DMS53 (cell line): ENCODE measurements at places on chromosomes 2 and 18.

DNA sequence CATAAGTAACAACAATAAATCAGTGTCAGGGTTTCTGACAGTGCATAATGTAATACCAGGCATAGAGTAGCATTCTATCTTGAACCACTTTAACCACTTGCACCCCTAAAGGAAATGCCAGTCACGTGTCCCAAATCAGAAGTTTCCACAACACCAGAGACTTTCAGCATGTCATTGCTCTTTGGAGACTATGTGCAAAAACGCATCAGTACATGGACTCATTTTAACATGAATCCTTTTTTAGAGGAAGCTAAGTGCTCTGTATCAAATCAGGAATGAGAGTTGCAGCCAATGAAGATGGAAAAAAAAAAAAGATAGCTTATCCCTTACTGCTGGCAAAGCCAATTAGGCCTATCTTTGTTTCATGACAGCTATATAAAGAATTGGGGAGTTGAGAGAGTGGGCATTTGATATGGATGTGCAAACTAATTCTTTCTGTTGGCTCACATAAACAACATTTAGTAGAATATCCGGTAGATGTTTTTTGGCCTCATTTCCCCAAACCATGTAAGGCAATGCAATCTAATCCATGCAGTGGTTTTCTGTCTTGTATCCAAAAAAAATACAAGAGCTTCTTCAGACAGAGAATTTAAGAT, 353.1 kb downstream of the IRS1 start:
- no peak for DNase-seq

- peak; percentile 91 for DNase-seq
Measured at GRCh38 chr2:160632084-160632975, 138.7 kb upstream of the RBMS1 start.

DNA sequence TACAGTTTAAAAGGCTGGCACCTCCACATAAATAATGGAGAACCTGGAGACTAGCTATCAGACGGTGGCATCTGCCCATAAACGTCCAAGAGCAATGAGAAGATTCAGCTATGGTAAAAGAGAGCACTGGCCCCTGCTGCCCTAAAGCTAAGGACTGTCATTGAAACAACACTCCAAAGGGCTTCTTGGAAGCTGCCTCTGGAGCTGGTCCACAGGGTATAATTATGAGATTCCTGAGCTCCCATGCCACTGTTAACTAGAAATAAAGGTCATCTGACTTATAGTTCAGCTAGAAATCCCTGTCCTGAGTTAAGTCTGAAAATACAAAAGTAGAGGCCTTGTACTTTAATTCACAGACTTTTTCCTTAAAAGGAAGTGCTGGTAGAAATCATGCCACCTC, 39.9 kb upstream of the RBMS1 start:
- DNase-seq, result no peak

DNA sequence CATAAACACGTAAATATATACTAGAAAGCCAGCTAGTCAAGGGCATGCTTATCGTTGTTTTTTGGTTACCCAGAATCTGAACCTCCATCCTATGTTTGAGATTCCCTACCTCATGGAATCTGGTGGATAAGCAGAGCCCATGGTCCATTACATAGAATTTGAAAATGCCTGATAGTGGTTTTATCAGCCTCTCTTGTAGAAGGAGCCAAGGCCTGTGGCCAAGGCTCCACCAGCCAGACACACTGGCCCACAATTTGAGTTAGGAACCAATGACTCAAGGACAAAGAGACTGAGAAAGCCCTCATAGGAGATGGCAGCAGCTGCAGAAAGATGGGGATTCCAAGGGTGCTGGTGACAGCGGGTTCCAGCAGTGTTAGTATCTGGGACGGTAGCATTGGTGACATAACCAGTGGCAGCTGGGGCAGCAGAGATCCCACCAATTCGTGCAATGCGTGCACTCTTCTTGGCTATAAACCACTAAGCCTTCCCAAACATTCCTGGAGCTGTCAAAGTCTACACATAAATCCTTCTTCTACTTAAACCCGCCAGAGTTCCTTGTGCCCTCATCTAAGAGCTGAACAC, 51.2 kb upstream of the RMDN2 start:
- no peak for DNase-seq

DNA sequence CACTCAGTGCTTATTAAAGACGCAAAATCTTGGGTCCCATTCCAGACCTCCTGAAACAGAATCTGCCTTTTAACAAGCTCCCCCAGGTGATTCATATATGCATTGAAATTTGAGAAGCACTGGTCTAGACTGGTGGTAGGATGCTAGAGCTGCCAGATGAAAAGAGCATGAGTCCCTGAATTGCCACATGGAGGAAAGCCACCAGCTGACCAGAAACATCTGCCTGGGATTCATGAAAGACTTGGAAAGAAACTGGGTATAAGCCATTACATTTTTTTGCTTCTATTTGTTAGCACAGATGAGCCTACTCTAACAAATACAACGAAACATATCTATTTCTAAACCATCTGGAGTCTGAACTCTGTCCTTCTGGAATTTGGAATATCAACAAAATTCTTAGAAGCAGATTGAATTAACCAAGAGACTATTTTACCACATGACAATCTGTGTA, 228.9 kb downstream of the RBM43 start:
- DNase-seq, result peak; percentile 1

DNA sequence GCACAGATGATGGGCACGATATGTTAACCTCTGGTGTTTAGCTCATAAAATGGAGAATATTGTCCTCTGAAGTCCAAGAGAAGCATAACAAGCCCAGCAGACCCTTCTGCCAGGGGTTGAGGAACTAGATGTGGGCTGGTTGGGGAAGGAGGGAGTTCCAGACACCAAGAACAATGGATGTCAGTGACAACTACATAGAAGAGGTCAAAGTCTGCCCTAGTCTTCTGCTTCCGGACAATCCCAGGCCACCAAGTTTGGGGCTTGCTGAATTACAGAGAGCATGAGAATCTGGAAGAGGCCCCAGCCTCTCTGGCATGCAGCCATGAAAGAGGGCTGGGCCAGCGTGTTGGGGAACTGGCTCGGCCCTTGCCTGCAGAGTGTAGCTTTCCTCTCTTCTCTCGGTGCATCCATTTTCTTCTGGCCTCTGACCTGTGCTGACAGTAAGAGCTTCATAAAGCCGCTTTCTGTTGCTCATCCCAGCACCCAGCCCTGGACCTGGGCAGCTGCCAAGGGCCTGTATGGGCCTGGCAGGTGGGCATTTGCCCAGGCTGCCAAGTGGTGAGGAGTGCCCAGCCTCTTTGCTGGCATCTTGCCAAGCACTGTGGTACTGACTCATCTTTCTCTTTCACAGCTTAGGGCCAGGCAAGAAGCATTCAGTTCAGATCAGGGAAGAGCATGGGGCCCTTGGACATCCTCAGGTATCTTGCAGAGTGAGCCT, 14.6 kb upstream of the LAPTM4A start:
- DNase-seq, result peak; percentile 85

DNA sequence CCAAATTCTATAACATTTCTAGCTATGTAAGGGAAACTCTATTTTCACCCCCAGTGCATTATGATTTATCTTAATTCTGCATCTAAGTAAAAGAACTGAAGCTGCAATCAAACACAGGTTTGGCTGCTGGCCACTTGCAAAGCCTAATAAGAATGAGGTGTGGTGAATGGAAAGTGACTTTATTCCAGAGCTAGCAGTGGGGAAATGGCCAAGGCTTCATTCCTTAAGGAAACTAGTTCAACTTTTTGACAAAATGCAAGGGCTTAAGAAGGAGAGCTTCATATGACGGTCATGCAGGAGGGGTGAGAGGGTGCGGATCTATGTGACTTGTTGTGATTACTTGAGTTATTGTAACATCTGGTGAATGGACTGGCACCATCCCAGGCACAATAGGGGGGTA, 1802.0 kb downstream of the SUCLG1 start:
- DNase-seq, result no peak

DNA sequence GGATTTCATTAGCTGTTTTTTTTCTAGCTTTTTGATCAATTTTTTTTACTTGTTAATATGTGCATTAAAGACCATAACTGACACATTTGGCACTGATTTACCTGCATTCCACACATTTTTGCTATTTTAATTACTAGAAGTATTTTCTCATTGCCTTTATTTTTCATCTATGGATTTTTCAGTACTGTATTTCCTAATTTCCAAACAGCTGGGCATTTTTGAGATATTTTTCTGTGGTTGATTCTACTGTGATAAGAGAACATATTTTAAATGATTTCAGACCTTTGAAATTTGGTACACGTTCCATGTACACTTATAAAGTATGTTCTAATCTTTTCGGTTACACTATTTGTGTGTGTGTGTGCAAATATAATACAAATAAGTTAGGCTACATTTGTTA, 135.3 kb downstream of the PARD3B start:
- no peak for DNase-seq

DNA sequence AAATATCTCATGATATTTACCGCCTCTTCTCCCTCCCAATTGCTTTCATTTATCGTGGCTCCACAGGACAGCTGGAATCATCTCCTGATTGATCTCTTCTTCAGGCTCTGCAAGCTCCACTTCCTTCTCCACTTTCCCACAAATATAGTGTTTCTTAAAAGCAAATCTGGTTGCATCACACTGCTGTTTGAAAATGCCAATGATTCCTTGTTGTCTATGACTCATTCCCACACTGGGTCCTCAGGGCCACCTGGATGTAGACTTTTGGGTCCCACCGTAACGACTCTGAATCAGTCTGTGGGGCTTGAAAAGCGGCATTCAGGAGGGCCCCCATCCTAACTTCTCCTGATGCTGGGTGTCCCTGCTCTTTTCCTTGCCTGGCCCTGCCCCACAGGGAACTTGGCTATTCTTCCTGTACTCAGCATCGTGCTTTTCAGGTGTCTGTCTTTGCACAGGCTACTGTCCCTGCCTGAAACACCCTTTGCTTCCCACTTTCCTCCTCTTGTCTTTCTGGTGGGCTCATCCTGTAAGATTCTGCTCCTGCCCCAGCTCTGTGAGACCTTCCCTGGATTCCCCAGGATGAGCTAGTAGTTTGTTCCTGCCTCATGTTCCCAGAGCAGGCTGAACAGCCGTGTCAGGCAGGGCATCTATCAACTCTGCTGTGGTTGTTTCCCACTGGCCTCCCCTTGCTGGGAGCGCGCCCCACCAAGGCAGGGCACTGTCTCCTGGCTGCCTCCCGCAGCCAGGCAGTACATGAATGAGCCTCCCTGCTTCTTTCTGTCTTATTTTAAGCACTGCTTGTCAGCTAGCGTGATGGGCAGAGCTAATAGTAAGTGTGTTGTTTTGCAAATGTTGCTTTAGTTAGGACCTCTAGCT, 111.9 kb downstream of the KCTD1 start:
- peak; percentile 59 for DNase-seq

- DNase-seq, result no peak
Measured at GRCh38 chr2:23452853-23453420, 68.0 kb downstream of the KLHL29 start.

- no peak for DNase-seq
Measured at GRCh38 chr2:234512884-234513669, 16.2 kb upstream of the ARL4C start.

DNA sequence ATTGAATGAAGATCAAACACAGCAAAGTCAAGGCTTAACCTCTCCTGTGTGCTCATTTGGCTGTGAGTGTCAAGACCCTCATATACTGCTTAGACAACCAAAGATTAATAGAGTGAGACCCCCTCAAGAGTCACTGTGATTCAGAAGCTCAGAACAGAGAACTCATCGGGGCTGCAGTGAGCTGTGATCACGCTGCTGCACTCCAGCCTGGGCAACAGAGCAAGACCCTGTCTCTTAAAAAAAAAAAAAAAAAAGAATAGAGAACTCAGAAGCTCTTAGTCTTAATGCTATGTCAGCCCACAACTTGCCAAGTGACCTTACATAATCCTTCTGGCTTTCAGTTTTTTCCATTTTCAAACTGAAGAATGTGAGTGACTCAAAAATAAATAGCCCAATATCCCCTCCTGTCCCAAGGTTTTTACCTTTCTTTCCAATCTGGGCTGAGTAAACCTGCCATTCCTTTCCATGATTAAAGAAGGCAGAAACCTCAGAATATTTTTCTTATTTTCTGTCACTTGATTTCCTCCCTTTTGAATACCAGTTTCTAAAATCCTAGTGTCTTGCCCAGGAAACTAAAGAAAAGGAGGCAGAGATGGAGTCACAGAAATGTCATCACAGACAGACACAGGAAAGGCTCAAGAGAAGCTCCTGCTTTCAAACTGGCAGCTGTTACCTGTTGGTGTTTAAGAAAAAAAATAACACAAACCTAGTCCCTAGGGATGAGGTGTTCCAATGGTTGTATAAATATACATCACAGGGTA, 102.4 kb downstream of the CACNB4 start:
- DNase-seq, result peak; percentile 9

GRCh38 chr2:224194161-224194560, 155.1 kb upstream of the SERPINE2 start:
- DNase-seq, result no peak

DNA sequence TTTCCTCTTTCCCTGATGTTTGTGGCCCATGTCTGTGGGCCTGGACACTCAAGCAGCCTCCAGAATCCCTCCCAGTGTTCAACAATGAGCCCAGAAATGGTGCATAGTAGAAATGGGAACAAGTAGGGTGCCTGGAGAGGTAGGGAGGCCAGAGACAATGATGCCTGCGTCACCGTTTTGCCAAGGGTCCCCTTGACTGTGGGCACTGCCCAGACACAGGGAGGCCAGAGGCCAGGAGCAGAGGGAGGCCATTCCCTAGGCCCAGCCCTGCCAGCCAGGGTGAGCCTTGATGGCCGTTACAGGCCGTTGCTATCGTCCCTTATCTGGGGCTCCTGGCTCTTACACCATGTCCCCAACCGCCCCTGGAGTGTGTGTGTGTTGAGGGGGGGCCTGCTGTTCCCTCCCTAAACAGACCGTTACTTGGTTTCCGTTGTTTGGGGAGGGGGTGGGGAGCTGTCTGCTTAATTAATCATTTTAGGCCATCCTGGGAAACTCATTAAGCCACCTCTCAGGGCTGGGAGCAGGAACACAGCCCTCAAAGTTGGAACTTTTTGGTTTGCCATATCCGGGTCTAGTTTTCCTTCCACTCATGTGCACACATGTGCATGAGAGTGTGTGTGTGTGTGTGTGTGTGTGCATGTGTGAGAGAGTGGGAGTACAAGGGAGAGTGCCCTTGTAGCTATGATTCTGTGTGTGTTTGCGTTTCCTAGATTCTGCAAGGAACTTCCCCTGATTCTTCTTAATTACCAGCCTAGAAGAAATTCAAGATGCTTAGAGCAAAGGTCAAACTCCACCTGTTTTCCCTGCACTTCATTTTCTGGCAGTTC, 135.2 kb upstream of the HAAO start:
- peak; percentile 45 for DNase-seq

DNA sequence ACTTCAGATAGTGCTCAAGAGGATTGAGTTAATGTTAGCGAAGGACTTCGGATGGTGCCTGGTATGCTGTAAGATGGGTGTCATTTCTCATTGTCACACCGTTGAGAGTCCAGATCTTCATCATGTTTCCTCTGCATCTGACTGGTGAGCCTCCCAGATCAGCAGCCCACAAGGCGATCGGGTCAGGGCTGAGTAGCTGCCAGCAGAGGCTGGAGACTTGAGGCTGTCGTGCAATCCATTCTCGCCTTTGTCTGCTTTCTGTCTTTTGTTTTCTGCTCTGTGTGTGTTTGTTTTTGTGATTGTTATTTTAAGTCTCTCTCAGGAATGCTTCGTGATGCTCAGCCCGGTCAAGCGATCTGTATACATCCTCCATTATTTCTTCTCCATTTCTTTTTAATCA, 95.8 kb downstream of the TGOLN2 start:
- no peak for DNase-seq
